ENCODE measurements at places on chromosomes 4 and X. TPM values are rescaled to one million over a fixed set of nuclear protein-coding genes. Genes with fewer than 3 reads are reported as not detected.

The PABPC1L2B gene
- total RNA-seq: not detected

The FAM133A gene
- 0.13 TPM for total RNA-seq

The ARHGAP36 gene
- total RNA-seq: not detected

The POU3F4 gene
- not detected for total RNA-seq

The NPY1R gene
- 1.3 TPM for total RNA-seq

The PDLIM3 gene
- total RNA-seq: 2.8 TPM

The EOLA1 gene
- total RNA-seq: 18.1 TPM

The MBNL3 gene
- 7.7 TPM for total RNA-seq

The GPRASP3 gene
- total RNA-seq: 4.9 TPM

The NUDT11 gene
- total RNA-seq: 12.8 TPM

The TMEM255A gene
- 0.16 TPM for total RNA-seq

The BEND2 gene
- total RNA-seq: not detected

The BTK gene
- total RNA-seq: not detected

The HSFX1 gene
- total RNA-seq: 2.1 TPM

The SMPX gene
- total RNA-seq: not detected

The MAGEE2 gene
- not detected for total RNA-seq

The GRXCR1 gene
- not detected for total RNA-seq

Data from osteocyte (in vitro differentiated cells).